ENCODE measurements at places on chromosomes 5 and 9.

- DNase-seq: no peak
Observed at GRCh38 chr5:65137631-65138030, 344.1 kb downstream of the ADAMTS6 start.

DNA sequence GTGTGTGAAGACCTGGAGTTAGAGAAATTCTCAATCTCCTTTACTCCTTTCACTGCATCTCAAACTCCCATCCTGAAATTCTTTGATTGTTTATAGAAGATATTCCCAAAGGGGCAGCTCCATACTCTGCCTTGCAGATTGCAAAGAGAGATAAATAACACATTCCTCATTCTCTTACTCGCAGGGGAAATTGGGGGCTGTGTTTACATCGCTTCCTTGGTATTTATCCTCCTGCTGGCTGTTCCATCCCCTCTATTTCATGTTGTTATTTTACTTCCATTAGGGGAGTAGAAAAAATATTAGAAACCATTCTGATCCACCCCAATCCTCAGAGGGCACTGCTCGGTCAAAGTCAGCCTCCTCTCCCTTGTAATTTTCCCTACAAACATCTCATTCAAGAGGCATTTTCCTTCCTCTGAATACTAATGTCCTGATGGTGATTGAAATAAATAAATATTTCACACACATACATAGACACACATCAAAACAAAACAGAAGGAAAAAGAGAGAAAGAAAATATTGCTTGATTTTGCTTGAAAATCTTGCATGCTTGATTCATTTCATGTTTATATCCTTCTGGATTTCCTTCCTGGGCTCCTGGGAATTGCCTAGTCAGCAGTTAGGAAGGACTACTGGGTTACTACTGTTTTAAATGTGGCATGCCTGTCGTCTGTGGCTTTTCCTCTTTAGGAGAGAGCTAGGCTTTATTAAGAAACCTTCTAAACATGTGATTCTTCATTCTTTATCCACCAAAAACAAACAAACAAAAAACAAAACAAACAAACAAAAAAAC lies 420.1 kb upstream of the PAPPA start:
- DNase-seq: no peak

GRCh38 chr5:4019841-4020240 lies 424.2 kb downstream of the IRX1 start:
- no peak for DNase-seq

GRCh38 chr9:92719028-92719647 lies 45.5 kb downstream of the BICD2 start:
- no peak for DNase-seq

DNA sequence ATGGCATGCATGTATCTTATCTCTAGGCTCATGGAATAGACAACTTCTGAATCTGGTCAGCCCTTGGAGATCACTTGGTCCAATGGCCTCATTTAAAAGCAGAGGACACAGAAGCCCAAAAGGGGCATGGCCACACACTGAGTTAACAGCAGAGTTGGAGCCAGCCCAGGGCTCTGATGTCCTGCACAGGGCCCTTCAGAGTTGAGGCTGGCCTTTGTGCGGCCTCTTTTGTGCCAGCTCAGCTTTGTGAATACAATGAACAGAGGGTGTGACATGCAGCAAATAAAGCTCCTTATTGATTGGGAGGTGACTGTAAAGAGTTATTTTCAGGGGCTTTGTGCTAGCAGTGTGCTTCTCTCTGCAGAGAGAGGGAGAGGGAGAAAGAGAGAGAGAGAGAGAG lies 150.1 kb upstream of the STK32A start:
- no peak for DNase-seq

DNA sequence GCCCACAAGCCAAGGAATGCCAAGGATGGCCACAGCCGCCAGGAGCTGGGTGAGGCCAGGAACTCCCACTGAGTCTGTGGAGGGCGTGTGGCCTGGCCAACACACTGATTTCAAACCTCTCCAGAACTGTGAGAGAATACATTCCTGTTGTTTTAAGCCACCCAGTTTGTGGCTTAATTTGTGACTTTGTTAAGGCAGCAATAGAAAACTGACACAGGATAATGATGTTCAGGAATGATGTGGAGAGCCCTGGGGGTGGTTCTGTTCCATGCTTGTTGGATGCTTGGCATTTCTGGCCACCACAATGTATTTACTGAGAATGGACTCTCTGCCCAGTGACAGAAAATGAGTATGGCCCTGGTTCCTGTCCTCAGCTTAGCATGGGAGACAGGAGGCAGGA lies 82.8 kb downstream of the DAP start:
- DNase-seq: no peak

- DNase-seq: no peak
Observed at GRCh38 chr9:122402403-122402871, 31.6 kb downstream of the PTGS1 start.
